ENCODE measurements at places on chromosomes 12 and 14.

DNA sequence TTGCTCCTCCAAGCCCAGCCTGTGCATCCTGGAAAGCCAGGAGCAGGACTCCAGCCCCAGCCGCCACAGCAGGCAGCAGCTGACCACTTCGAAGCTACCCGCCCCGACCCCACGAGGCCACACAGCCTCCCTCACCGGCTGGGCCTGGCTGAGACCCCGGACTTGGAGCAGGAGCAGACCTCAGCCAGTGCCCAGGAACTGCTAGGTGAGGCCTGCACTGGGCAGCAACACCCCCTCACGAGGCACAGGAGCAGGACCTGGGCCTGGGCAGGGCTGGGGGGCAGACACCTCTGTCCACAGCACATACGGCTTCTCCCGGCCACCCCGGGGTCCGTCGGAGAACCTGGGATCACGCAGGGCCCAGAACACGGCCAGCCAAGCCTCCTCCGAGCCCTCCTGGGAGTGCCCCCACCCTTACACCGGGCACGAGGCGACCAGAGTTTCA lies 137.4 kb upstream of the C14orf180 start:
- DNase-seq, result no peak

- no peak for DNase-seq
Measured at GRCh38 chr14:33914676-33915516, 36.0 kb downstream of the EGLN3 start.

DNA sequence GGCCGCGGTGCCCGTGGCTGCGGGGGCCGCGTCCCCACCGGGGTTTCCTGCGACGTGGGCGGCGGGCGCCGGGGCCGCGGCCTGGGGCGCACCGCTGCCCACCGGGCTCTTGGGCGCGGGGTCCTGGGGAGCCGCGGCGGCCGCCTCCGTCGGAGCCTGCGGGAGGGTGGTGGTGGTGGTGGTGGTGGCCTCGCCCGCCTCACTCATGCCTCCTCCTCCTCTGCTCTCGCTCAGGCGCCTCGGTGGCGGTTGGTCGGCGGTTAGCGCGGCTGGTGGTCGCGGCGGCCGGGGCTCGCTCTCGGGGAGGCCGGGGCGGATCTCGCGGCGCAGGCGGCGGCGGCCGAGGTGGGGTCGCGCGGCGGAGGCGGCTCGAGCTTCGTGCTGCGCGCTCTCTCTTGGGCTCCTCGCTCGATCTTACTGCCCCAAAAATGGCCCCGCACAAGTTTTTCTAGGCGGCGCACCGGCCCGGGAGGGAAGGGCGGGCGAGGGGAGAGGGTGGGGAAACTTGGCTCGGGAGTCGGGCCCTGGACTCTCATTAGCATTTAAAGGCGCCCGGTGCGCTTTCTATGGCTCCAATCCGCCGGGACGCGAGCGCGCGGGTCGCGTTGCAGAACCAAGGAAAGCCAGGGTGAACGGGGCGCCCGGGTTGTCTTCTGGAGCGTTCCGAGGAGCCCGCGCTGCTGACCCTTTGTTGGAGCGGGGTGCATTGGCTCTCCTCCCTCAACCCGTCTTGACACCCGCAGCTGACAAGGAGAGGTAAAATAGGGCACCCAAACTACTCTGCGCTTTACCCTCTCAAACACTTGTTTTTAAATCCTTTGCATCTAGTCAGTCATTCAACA lies at the start of gene YBX3:
TSS of gene YBX3 (minus strand) at position 419 of the 842 bp plus-strand sequence. CDS start at position 207, 212 bp downstream.
- peak; percentile 82 for DNase-seq

GRCh38 chr14:80621701-80622100 lies 319.8 kb downstream of the CEP128 start:
- no peak for DNase-seq

GRCh38 chr14:90574188-90575131 lies 177.6 kb downstream of the CALM1 start:
- DNase-seq, result no peak

DNA sequence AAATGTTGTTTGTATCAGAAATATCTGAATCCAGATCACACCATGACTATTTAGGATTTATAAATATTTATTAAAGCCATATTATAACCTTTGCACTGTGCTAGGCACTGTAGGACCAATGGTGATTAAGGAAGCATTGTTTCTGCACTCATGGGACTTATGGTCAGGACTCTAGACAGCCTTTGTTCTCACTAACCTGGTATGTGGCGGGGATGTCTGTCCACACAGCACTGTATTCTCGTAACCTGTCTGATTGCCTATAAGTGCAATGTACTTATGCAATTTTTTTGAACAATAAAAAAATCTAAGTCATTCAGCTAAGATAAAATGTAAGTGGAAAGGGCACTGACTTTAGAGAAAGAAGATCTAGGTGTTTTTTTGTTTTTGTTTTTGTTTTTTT lies 6.7 kb upstream of the SSPN start:
- DNase-seq, result no peak

DNA sequence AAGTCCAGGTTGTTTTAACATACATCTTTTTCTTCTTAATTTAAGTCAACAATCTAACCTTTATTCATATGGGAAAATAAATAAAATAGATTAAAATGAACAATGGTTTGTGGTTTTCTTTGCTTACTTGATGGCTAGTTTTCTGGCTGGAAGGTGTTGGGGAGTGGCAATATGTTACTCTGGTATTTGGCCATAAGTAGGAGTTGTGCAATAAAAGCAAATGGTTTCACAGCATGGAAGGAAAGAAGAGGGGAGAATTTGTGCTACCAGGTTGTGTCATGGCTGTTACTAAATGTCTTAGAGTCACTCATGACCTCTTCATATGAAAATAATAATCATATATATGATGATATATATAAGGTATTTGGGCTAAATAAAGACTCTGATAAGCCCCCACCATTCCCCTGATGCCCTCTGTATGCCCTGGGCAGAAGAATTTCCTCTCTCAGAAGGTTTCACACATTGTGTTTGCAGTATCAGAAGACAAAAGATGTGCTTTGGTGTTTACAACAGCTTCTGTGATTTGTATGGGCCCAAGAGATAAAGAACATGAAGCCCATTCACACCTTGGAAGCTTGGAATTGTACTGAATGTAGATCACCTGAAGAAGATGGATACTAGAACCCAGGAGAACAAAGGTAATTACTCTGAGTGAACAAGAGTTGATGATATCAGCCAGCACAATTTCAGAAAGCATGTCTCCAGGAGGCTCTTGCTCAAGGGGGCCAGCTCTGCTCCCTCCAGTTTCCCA lies 160.9 kb downstream of the ALG10B start:
- no peak for DNase-seq

DNA sequence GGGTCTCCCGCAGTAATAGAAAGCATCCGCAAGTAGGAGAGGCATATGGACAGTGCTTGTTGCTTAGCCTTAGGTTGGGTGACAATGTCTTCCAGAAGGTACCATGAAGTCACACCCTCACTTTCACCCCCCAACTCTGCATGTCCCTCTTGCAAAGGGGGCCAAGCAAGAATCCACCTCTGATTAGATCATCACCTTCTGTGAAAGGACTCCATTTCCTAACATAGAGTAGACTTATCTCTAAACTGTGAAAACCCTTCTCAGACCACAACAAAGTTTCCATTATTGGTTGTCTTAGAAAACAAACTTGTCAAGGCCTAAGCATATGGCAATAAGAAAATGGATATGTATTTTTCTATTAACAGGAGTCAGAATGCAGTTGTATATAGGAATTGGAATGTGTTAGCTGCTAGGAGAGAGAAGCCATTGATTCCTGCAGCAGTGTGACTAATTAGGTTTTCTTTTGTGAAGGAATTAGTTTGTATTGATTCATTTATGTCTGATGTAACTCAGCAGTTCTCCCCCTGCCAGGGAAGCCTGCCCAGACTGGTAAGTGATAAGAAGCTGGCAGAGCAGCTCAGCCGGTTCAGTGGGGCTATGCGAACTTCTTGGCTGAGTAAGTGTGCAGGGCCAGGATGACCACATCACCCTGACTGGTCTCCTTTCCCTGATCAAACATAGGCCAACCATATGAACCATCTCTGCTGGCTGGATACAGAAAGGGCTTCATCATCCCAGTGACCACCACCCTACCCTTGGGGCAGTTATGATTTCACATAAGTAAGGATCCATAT lies 107.3 kb upstream of the CCDC196 start:
- DNase-seq, result no peak

DNA sequence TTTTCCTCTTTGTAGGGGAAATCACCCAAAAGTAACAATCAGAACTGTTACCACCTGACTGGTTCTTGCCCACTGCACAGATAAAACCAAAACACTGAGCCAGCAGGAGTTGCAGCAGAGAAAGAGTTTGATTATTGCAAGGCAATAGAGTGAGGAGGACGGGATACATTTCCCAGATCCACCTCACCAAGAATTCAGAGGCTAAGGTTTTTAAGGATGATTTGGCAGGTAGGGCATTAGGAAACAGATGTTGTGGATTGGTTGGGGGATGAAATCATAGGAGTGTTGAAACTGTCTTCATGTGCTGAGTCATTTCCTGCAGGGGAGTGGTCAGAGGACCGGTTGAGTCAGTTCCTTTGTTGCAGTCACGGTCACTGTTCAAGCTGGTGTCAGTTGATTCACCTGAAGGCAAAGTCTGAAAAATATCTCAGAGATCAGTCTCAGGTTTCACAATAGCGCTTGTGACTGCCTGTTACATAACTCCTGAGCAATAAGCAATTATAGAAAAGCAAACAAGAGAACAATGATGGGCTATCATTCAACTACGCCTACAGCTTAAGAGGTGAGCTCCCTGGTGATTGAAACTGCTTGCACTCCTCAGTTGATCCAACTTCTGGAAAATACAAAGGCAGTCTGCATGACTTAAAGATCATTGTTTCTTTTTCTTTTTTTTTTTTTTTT lies 20.3 kb upstream of the AMN1 start:
- peak; percentile 97 for DNase-seq

DNA sequence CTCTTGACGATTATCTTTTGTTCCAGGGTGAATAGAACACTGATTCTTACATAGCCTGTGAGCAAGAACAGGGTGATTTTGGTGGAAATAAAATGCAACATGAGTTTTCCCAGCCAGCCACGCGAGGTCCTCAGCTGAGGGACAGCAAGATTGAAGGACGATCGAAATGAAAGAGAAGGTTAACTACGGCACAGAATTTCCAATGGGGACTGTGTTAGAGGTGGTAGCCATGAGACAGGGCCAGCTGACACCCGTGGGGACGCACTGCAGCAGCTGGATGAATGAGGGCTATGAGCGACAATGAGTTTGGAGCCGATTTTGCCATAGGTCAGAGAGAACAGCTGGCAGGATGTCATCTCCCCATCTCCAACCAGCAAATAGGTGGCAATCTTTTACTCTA lies 243.4 kb upstream of the PELI2 start:
- DNase-seq, result no peak

DNA sequence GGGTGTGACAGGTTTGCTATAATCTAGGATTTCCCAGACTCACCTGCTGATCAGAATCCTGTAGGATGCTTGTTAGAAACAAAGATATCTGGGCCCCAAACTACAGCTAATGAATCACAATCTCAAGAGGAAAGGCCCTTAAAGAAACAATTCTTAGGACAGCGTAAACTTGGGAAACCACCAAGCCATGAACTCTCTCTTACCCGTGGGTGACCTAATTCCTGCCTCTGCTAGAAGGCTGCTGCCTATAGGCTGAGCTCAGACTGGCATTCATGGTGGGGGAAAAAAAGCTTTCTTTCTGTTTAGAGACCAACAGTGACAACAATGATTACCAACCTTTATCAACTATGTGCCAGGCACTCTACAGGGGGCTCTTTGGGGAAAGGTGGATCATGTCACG lies 213.9 kb upstream of the FKBP4 start:
- no peak for DNase-seq

DNA sequence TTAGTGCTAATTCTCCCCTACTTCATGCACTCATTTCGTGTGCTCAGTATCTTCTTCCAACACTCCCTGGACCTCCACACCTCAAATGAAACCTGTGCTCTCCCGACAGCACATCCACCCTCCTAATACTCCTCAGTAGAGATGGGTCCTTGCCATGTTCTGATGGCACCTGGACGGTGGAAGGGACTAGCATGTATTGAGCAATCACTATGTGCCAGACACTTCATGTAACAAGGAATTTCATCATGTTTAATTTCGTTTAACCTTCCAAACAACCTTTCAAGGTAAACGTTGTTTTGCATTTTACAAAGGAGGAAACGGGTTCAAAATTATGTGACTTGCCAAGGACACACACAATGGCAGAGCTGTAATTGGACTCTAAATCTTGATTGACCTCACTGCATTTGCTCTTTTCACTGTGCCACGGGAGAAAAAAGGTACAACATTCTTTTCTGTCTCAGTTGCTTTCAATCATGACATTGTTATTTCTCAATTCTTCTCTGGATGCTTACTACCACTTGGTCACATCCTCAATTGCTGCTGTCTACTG lies 12.2 kb upstream of the SLC7A8 start:
- no peak for DNase-seq

- no peak for DNase-seq
Measured at GRCh38 chr14:33782923-33783322, 168.0 kb downstream of the EGLN3 start.

DNA sequence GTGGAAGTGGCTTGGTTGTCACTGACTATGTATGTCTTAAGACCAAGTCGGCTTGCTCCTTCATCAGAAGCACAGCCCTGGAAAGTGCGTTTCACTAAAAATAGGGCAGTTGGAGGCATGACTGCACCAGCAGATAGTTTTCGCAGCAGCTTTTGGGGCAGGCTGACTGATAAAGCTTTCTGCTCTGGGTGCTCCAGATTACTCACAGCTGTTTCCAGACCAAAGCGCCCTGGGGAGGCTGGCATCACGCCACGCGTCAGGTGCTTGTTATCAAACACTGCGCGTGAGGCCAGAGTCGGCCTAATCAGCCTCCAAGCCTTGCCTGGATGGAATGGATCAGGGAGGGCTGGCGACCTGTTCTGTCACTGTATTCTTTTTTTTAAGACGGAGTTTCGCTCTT lies 13.3 kb upstream of the LRRC10 start:
- DNase-seq, result no peak

DNA sequence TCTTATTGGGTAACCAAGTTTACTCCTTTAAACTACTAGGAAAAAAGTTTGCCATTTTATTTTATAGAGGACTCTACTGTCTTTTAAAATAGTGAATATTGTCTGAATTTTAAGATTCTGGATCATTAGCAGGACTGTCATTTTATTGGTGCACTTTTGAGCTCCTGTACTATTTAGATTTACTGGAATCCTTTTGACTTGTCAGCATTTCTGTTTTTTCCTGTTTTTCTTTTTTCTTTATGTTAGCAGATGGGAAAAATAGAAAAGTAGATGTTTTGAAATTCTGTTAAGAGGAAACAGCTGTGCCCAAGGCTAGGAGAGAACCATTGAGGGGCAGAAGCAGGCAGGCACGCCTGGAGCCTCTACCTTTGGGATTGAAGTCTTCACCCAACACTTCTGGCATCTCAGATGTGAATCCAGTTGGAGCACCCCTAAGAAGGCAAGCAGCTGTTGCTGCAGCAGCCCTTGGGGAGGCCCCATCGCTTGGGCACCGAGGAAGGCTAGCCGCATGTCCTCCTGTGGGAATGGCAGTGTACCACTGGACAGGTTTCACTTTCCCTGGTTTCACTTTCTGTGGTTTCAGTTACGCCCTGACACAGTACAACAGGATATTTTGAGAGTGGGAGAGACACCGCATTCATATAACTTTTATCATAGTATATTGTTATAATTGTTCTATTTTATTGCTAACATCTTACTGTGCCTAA lies 11.5 kb downstream of the RIMKLB start:
- DNase-seq, result no peak
